ENCODE measurements at places on chromosomes 6 and 20. TPM values are rescaled to one million over a fixed set of nuclear protein-coding genes. Genes with fewer than 3 reads are reported as not detected.

The TTK gene
- total RNA-seq = 51.0 TPM

The IMPG1 gene
- total RNA-seq = not detected

The CCN6 gene
- not detected for total RNA-seq

The ZNF311 gene
- 3.7 TPM for total RNA-seq

The SRMS gene
- total RNA-seq = 0.46 TPM

The CALHM5 gene
- total RNA-seq = 0.07 TPM

The MATN4 gene
- total RNA-seq = 2.2 TPM

The ADGB gene
- total RNA-seq = not detected

The OR2H1 gene
- total RNA-seq = not detected

The NMBR gene
- total RNA-seq = not detected

All from WTC11 (cell line).